ENCODE measurements at places on chromosomes 11 and 22. TPM values are rescaled to one million over a fixed set of nuclear protein-coding genes. Genes with fewer than 3 reads are reported as not detected.

NXPE4 gene
- not detected for total RNA-seq

MS4A3 gene
- not detected for total RNA-seq

OR8I2 gene
- total RNA-seq, result not detected

WT1 gene
- total RNA-seq, result not detected

CFAP68 gene
- total RNA-seq, result 29.9 TPM

SLC15A3 gene
- total RNA-seq, result 1.8 TPM

EIF3D gene
- total RNA-seq, result 321 TPM

TUB gene
- total RNA-seq, result 0.36 TPM

SMTNL1 gene
- total RNA-seq, result not detected

TREH gene
- total RNA-seq, result not detected

GRAMD1B gene
- total RNA-seq, result 39.0 TPM

- DNase-seq, result no peak
Measured at GRCh38 chr11:79236541-79236971, 204.3 kb downstream of the TENM4 start.

DNA sequence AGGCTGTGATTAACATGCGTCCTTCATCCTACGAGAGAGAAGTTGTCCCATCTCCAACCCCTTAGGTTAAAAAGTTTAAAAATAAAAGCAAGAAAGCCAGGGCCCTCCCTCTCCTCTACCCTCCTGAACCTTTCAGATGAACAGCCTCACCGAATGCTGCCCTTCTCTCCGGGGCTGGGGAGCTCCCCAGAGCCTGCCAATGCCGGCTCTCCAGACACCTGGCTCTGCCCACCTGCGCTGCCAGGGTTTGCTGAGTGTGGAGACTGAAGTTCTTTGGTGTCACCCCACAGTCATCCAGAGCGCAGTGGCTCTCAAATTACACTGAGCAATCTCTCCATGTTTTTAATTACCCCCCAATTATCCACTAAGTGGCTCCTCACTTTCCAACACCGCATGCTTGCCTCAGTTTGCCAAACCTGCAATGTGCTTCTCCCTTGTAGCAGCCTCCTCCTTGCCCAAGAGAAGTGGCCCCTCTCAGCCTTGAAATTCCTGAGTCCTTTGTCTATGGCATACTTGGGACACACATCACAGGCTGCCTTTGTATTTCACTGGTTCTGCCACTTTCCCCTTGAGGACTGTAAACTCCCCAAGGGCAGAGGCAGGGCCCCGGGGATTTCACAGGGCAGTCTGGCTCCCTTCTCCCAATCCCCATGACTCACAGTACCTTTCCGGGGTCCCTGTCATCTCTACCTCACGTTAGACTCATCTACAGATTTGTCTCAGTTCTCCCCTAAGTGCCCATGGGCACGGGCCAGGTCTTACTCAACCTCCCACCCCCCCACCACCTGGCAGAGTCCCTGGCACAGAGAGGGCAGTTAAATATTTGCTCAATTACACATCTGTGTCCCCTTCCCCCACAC, 2.0 kb downstream of the MYH9 start:
- peak; percentile 88 for DNase-seq

DNA sequence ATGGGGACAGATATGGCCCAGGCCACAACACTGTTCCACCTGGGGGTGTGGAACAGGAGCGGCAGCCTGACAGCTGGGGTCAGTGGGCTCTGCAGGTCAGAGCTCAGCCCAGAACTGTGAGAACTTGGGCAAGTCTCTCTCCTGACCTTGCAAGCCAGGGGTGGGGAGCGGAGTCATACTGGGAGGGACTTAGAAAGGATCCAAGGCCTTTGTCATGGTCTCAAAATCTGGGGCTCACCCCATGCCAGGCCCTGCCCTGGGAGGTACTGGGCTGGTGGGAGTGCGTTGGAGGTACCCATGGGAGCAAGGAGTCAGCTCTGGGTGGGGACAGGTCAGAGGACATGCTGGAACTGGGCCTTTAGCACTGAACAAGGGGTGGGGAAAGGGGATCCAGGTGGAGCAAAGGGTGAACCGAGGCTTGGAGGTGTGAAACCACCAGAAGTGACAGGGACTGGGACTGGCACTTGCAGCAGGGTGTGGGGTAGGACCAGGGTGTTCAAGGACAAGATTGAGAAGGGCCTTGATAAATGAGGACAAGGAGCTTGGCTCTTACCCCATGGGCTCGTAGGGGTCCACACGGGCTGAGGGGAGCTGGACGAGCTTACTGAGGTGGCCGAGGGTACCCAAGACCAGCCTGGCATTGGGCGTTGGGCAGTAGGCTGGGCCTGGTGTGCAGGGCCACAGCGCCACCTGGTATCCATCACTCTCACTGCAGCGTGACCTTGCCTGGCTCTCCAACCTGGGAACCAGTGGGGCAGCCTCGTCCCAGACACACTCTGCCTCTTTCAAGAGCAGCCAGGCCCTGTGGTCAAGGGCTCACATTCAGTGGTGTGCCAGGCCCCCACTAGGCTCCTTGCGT, 7.4 kb upstream of the PMM1 start:
- DNase-seq, result peak; percentile 55

GRCh38 chr11:2507945-2508749, 63.3 kb downstream of the KCNQ1 start:
- DNase-seq, result no peak

GRCh38 chr11:94623120-94623735, 56.1 kb downstream of the PIWIL4 start:
- DNase-seq, result peak; percentile 62

- peak; percentile 40 for DNase-seq
Measured at GRCh38 chr11:66976028-66976467, 944 bp downstream of the C11orf86 start.

DNA sequence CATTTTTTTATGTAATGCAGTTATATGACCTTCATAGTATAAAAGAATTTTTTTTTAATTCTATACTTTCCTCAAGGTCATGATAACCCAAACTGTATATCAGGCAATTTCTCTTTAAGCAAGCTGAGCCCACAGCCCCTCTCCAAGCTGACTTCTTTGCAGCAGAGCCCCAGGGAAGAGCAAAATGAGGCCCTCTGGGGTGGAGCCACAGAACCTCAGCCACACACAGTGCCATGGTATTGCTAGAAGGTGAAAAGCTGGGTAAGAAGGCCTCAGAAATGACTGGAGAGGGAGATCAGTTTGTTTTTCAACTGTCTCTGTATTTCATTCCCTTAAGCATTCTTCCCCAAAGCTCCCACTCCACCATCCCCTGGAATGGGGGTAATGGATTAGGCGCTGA, 108.8 kb downstream of the PLEKHA7 start:
- DNase-seq, result no peak

DNA sequence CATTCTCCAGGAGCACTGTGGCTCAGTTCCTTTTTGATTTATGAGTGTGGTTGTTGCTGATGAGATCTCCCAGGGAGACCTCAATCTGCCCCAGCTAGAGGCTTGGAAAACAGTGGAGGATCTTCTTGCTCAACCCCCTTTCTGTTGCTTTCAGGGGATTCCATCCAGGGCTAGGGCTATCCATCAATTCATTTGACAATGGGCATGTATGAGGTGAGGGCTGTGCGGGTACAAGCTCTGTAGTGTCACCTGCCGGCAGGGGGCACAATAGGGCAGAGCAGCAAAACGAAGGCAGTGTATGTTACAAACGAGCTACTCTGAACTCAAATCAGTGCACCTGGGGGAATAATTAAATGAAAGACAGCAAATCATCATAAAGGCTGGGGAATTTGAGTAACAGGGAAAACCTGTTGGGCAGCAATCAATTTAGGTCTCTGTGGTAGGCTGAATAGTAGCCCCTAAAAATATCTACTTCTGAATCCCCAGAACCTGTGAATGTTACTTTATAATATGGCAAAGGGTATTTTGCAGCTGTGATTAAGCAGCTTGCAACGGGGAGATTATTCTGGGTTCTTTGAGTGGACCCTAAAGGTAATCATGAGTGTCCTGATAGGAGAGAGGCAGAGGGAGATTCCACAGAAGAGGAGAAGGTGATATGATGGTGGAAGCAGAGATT, 170.3 kb upstream of the ZBED5 start:
- peak; percentile 83 for DNase-seq

DNA sequence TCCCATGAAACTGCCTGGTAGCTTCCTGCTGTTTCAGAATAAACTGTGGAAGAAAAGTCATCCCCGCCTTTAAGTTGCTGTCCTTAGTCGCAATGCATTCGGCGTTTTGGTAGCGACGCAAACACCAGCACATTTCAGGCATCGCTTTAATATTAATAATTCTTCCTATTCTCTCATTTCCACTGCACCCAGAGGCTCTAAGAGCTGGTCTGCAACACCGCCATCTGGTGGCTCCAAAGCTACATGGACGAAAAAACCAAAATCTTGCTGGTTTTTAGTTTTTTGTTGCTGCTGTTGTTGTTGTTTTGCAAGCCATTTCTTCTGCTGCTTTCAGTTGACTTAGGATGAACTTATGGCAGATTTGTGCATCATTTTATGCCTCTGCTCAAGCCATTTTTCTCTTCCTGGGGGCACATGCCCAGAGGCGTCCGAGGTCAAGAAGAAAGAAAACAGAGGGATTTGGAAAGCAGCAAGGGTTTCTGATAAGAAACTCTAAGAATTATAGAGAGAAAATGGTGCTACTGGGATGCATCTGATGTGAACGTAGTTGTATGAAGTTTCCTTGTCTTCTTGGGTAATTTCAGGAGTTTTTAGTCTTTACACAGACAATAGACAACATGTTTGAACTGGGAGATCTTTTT, 345.4 kb upstream of the KIRREL3 start:
- DNase-seq, result peak; percentile 16

GRCh38 chr11:469684-470560, 19.8 kb downstream of the PTDSS2 start:
- no peak for DNase-seq

GRCh38 chr22:43396934-43397457, 14.8 kb upstream of the MPPED1 start:
- no peak for DNase-seq

DNA sequence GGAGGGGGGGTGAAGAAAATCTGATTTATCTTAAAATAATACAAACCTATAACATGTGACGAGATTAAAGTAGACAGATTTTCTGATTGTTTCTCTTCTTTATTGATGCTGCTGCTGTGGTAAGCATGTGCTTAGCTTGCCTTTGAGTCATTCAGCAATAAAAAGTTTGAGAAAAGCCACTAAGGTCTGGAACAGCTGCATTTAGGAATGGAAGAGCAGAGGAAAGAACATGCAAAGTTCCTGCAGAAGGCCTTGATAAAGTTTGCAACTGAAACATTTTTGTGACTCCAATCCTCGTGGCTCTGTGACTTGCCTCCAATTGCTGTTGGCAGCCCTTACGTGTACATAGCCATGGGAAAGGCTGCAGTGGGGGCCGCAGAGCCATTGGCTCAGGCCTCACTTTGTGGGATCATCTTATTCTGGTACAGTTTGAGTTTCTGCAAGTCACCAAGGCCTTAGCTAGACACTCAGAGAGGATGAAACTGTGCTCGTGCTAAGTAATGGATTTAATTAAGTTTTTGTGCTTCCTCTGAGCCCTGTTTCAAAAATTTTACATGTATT, 370.2 kb downstream of the AASDHPPT start:
- DNase-seq, result no peak

GRCh38 chr11:121385688-121386087, 66.4 kb upstream of the SORL1 start:
- no peak for DNase-seq

- no peak for DNase-seq
Measured at GRCh38 chr11:15947681-15948648, 408.4 kb downstream of the SOX6 start.

- no peak for DNase-seq
Measured at GRCh38 chr11:59801981-59802638, 8.5 kb downstream of the MRPL16 start.

DNA sequence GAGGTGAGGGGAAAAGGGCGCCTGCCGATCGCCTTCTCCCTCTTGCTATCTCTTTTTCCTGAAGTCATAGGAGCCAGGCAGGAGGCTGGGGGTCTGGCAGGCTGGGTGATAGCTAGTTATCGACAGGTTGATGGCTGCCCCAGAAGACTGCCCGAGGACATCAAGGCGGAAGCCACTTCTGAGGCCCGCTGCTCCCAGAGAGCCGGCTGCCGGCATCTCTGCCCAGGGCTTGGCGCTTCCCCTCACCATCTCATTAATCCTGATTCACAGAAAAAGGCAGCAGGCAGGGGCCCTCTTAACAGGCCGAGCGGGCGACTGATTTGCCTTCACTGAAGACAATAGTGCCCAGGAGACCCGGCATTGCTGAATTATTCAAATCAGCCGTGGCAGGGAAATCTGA, 124.2 kb downstream of the MIAT start:
- DNase-seq, result no peak

Measured in activated CD4-positive, alpha-beta memory T cell treated with anti-CD3 and anti-CD28 coated beads for 36 hours (primary cell).